H1 (cell line): ENCODE measurements at places on chromosomes 3 and 15.

DNA sequence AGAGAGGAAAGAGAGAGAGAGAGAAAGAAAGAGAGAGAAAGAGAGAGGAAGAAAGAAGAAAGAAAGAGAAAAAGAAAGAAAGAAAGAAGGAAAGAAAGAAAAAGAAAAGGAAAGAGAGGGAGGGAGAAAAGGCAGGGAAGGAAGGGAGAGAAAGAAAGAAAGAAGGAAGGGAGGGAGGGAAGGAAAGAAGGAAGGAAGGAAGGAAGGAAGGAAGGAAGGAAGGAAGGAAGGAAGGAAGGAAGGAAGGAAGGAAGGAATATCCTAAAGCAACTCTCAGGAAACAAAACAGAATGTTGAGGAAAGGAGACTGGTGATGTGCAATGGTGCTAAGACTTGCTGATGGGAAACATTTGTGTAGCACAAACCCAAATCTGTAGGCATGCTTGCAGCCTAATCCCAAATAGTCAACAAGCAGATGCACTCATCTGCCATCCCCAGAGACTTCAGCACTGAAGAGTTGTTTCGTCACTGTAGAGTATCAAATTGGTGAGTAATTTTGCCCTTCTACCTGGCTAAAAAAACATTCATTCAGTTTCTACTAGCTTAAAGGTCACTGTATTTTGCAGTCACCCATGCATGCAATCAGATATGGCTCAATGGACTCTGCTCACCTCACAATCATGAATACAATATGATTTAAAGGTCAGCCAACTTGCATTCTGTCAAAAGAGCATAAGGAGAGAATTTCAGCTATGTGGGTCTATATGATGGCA is 480.3 kb downstream of the FGF12 start:
- DNase-seq, result no peak

DNA sequence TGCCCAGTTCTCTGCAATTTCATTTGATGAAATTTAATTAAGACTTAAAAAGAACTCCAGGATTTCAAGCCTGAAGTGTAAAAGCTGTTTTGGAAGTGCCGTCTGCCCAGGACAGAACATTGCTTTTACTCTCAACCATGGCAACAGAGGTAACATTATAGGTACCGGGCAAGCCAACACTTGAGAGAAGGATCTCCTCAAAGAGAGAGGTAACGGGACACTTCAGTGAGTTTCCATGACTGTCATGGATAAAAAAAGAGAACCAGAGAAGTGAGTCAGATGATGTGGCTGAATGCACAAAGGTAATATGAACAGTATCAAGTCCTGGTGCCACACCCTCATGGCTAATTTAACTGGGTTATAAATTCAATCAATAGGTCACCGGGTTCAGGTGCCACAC is 130.2 kb upstream of the LMOD3 start:
- DNase-seq, result no peak

GRCh38 chr3:152586974-152587373 is 248.0 kb upstream of the P2RY1 start:
- DNase-seq, result no peak

DNA sequence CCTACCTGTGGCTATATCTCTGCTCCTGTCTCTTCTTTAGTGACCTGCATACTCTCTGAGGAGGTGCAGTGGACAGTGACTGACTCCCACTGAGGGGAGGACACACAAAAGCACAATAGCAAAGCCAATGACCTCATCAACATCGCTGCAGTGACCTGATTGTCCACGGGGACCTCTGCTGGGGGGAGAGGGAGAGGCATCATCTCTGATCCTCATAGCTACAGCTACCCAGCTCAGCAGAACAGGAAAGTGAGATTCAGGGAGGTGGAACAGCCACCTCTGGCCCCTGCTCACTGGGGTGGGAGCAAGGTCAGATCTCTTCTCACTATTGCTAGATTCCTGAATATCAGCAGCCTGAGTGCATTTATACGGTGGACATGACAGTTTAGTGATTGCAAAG is 179.2 kb downstream of the ATP10A start:
- DNase-seq, result no peak

DNA sequence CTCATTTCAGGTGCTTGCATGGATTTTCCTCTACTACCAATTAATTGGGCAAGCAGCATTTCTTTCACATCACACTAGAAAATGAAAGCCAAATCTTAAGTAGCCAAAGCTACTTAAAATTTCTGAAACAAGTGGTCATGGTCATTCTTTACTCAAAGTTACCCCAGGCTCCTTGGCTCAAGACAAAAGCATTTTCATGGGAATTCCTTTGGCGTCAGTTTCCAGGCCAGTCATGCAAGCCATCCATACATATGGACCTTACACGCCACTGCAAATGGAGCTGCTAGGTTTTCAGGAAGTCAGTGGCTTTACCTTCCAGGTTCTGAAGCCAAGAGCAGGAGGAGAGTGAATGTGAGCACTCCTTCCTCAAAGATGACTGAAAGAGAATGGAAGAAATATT is 83.7 kb upstream of the IL12A start:
- no peak for DNase-seq

- DNase-seq, result no peak
These were observed 2.9 kb downstream of the ZNF385D start for GRCh38 chr3:21747966-21748555.

GRCh38 chr3:16148783-16149182 is 25.7 kb upstream of the GALNT15 start:
- no peak for DNase-seq

DNA sequence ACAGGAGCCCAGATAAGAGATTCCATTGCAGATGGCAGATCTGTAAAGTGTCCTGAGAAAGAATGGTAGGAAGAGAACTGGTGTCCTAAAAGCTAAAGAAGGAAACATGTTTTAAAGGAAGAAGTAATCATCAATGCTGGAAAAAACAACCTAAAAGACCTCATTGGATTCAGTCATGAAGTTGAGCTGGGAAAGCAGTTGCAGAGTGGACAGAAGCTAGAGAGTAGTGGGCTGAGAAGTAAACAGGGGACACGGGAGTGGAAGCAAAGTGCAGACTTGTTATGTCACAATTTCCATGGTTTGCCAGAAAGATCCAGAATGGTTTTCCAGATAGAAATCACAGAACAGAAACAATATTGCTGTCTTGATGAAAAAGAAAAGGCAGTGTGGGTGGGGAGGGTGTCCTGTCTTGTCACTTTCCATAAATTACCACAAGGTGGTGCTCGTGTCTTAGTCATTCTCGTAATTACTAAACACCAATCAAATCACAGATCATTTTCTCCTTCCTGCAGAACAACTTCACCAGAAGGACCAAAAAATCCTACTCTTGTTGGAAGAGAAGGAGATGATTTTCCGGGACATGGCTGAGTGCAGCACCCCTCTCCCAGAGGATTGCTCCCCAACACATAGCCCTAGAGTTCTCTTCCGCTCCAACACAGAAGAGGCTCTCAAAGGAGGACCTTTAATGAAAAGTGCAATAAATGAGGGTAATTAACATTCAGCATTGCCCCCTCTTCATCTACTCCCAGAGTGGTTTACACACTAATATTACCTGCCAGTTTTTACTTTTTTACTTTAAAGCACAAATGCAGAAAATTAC is 64.5 kb downstream of the KLHL25 start:
- DNase-seq, result no peak

DNA sequence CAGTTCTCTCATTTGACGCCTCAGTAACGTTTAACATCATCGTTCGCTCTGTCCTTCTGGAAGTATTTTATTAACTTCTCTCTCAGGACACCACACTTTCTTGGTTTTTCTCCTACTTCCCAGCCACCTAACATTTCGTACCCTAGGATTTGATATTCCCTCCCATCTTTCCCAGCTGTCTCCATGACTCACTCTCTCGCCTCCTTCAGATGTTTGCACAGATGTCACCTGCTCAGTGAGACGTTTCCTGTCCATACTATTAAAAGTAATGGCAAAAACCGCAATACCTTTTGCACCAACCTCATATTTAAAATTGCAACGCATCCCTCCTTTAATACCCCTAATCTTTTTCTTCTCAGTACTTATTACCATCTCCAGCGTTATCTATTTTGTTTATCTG is 62.1 kb upstream of the SPRED1 start:
- DNase-seq, result no peak

- DNase-seq, result no peak
These were observed 26.1 kb upstream of the SSR3 start for GRCh38 chr3:156581033-156581432.

DNA sequence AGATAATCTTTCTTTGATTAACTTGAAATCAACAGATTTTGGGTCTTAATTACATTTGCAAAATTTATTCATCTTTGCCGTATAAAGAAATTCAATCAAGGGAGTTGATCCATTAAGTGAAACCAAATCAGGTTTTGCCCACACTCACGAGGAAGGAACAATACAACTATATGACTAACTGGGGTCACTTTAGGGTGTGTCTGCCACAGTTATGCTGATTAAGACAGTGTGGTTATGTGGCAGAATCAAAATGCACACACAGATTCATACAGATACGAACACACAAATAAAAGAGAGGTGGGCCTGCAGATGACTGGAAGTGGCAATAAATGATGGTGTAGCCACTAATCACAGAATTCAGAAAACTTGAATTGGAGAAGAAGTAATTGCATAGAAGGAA is 543.5 kb downstream of the GABRG3 start:
- no peak for DNase-seq

DNA sequence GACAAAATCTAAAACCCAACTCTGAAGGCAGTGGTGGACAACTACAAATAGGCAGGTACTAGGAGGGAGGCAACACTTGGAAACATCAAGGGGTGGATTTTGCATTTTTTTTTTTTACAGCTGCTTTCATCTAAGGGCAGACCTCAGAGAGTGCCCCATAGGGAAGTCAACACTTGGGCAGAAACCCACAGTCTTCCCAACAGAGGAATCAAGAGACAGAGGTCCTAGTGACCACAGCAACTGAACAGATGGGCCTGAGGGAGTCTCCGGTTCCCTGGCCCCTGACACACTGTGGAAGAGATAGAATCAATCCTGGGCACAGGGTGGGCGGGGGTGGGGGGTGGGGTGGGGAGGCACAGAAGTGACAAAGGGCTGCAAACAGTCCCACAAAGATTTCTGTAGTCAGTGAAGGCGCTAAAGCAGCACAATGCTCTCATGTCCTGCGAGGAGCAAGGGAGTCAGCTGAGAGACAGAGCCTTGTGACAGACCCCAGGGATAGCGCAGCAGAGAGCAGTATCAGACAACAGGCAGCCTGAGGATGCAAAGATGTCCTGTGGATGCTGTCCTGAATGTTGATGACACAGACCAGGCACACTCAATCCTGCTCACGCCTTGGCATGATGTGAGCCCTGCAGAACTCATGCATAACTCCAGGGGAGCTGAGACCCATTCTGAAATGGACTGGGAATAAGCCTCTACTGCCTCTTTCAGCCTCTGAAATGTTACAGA is 6.9 kb upstream of the RFTN1 start:
- DNase-seq, result no peak

GRCh38 chr3:116000311-116000710 is 377.0 kb downstream of the GAP43 start:
- DNase-seq, result no peak

- DNase-seq, result no peak
These were observed 203.3 kb downstream of the PLCL2 start for GRCh38 chr3:17088017-17088416.

GRCh38 chr3:89925976-89926375 is 818.6 kb downstream of the EPHA3 start:
- DNase-seq, result no peak

- DNase-seq, result no peak
These were observed 39.6 kb downstream of the DNASE1L3 start for GRCh38 chr3:58171126-58171525.

DNA sequence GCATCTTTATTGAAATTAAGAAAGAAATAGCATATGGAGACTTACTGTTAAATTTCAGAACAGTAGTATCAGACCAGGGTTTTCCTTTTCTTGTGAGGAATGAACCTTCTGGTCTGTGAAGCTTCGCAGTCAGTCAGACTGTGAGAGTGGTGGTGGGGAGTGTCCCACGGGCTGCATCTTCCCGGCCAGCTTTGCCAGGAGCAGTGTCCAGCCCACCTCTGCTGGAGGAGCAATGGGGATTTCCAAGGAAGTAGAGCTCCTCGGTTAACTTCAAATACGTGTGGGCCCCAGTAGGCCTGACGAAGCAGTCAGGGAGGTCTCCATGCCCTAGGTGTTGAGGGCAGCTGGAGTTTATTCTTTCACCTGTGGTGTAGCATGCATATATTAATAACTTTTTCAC is 40.9 kb upstream of the FBXL22 start:
- DNase-seq, result no peak

GRCh38 chr15:92346063-92346462 is 47.6 kb upstream of the ST8SIA2 start:
- DNase-seq, result no peak

DNA sequence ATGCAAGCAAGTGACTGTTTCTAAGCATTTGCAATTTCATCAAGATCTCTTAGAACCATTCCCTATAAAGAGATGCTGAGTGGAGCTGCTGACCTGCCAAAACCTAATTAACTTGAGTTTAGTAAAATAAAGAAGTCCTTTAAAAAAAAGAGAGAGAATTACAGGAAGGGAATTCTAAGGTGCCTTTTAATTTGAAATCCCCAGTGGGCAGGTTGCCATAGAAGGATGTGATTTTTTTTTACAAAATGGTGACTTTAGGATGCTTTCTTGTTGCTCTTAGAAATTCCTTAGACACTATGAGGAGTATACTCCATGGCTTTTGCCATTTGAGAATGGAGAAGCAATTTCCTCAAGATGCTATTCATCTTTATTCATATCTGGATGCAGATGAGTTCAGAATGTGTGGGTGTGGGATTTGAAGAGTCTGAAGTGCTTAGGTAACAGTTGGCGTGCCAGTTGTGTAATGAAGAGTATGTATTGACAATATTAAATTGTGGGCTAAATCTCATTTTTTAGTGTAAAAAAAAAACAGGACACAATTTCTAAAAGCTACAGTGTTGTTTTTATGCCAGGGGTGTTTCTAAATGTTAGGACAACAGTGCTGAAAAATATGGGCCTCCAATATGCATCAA is 13.6 kb downstream of the LRRC3B start:
- no peak for DNase-seq

DNA sequence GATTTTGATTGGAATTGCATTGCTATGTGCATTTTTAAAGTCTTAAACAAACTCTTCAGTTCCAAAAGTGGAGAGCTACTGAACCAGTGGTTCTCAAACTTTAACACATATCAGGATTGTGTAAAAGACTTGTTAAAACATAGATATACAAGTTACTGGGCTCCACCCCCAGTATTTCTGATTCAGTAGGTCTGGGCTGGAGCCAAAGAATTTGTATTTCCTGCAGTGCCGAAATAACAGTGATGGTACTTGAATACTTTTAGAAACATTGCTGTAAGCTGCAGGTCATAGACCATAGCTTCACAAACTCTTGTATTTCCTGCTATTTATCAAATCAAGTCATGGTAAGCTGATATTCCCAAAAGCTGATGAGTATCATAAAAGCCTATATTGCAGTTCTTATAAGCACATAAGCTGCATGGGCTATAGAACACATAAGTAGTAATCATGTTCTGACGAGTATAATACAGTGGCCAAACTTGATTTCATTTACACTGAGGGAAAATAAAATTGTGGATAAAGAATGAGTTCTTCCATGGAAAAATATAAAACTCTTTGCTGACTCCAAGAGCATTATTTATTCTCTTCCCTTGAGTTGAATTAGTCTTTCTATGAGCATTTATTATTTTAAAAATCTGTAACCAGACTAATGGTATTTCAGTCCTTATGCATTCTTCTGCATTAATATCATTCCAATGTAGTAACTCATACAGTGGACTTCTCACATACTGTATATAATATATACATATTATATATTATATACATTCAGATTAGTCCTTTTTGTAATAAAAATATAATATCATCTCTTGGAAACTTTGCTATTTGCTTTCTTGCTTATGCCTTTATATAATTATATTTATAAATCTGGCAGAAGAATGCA is 550.5 kb upstream of the AGTR1 start:
- no peak for DNase-seq
